ENCODE measurements at places on chromosomes 11 and 22.

DNA sequence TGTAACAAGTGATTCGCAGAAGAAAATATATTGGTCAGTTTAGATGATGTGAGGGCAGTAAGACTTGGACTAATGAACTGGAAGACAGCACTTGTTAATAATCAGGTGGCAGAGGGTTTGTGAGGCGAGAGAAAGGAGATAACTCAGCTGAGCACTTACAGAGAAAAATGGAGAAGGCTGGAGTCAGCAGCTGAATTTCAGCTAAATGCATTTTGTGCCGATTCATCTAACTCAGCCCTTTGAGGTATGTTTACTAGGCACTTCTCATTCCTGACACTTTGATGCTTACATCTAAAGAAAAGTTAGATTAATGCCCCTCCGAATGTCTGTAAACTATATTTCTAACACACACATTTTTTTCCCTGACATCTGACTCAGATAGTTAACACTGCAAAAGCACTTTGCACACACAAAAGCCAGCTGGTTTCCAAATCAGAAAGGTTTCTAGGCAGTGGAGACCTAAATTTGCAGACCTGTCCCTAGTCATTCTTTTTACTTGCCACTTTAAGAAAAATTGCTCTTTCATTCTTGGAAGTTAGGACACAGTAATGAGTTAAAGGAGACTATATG, 859.5 kb upstream of the CCDC90B start:
- H3K27ac ChIP-seq: no peak overlapping the region
- H3K4me3 ChIP-seq: no peak overlapping the region
- no peak for DNase-seq
- no peaks in the 10 kb centered on the region for H3K27me3 ChIP-seq
- no peaks in the 10 kb centered on the region for H3K36me3 ChIP-seq
- no peaks in the 10 kb centered on the region for H3K4me1 ChIP-seq

DNA sequence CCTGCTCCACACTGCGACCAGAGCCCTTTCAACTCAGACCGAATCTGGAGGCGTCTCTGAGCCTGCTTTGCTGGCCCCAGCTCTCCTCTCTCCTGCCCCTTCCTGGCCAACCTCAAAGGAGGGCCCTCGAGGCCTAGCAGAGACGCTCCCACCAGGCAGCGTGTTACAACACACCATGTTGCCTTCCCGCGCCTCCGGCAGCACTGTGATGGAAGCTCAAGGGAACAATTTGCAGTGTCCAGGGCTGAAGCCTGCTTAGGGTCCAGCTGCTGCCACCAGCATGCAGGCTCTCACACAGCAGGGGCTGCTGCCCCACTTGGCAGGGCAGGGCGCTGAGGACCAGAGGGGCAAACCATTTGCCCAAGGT, 18.4 kb downstream of the LINC01488 start:
- no peaks in the 10 kb centered on the region for H3K4me1 ChIP-seq
- no peak overlapping the region for H3K4me3 ChIP-seq
- no peaks in the 10 kb centered on the region for H3K36me3 ChIP-seq

DNA sequence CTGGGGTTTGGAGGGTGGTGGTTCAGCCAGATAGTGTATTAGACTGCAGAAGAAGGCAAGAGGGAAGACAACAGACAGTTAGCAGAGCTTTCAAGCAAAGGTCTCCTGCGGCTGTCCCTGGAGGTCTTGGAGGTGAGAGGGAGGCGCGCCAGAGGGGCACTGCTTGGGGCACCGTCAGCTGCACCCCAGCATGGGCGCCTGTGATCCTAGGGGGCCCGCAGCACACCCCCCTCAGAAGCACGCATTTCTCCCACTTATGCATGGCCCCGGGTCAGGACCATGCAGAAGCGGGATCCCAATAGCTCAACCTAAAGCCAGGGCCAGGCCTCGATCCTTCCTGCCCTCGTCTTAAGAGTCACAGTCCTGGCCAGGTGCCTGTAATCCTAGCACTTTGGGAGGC, 26.5 kb downstream of the FGF4 start:
- H3K4me1 ChIP-seq: no peaks in the 10 kb centered on the region
- H3K36me3 ChIP-seq: no peaks in the 10 kb centered on the region
- no peak overlapping the region for H3K27ac ChIP-seq
- H3K4me3 ChIP-seq: no peak overlapping the region
- peaks cover 6% of the 10 kb centered on the region for H3K27me3 ChIP-seq
- no peak for DNase-seq

GRCh38 chr11:116175707-116176106, 597.1 kb downstream of the BUD13 start:
- H3K4me3 ChIP-seq: no peak overlapping the region
- no peaks in the 10 kb centered on the region for H3K4me1 ChIP-seq
- no peak overlapping the region for H3K27ac ChIP-seq
- H3K27me3 ChIP-seq: no peaks in the 10 kb centered on the region
- no peaks in the 10 kb centered on the region for H3K36me3 ChIP-seq

DNA sequence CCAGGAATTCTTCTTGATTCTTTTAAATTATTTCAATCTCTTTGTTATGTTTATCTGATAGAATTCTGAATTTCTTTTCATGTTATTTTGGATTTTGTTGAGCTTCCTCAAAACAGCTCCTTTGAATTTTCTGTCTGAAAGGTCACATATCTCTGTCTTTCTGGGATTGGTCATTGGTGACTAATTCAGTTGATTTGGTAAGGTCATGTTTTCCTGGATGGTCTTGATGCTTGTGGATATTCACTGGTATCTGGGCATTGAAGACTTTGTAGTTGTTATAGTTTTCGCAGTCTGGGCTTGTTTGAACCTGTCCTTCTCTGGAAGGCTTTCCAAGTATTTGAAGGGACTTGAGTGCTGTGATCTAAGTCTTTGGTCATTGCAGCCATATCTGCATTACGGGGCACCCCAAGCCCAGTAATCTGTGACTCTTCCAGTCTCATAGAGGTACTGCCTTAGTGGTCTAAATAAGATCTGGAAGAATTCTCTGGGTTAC, 18.9 kb upstream of the INSC start:
- H3K4me1 ChIP-seq: no peaks in the 10 kb centered on the region
- no peaks in the 10 kb centered on the region for H3K27me3 ChIP-seq
- no peak overlapping the region for H3K4me3 ChIP-seq
- no peak overlapping the region for H3K27ac ChIP-seq
- DNase-seq: no peak

DNA sequence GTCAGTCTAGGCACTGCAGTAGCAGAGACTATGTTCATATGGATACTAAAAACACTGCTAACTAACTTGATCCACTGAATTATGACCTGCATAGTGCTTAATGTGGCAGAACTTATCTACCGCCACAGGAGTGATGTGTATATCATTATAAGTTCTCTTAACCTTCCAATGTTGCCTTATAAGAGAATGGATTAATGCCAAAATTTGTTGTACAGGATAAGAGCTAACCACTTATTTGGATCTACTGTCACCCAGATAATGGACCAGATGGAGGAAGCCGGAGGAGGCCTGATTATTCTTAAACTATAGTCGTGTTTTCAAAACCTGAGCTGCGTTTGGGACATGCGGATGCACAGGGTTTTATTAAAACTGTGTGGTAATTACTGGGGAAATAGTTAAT, 1.9 kb upstream of the OR51B4 start:
- H3K4me1 ChIP-seq: no peaks in the 10 kb centered on the region
- no peak for DNase-seq
- H3K27ac ChIP-seq: no peak overlapping the region
- H3K27me3 ChIP-seq: no peaks in the 10 kb centered on the region

Measured in effector memory CD4-positive, alpha-beta T cell (primary cell).